Stimulated activated CD4-positive, alpha-beta T cell treated with anti-CD3 and anti-CD28 coated beads, Interleukin-1b, Interleukin-23, amount 100 ng/mL, for 1 hour (primary cell): ENCODE measurements at places on chromosomes 7 and 10.

DNA sequence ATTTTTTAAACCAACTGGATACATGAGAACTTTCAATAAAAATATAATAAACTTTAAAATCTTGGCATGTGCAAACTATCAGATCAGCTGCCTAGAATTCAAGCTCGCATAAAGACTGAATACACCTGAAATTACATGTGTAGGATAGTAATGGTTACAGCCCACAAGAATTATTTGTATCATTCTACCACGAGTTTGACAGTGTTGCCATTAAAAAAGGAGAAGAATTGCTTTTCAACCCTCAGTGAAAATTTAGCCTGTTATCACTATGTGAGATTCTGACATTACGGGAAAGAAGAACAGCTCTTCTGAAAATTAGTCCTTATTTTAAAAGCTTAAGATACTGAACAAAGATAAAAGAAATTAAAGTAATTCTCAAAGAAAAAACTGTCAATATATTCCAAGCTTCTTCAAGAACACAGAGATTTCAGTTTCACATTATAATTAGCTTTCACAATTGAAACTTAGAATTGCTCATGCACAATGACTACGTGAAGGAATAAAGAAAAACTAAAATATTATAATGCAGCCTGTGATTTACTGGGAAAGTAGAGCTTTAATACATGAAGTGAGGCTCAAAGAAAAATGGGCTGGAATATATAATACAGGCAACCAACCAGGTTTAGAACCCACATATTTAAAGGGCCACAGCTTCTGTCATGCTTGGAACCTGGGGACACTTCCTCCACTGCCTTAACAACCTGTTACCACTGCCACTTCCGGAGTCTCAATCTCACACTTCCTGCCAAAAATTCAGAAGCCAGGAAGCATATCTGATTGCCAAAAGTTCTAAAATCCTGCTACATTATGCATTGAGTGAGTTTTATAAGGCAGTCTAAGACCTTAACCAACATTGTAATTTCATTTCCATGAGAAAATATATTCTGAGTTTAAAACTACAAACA is 23.2 kb downstream of the TPK1 start:
- no peak for DNase-seq

DNA sequence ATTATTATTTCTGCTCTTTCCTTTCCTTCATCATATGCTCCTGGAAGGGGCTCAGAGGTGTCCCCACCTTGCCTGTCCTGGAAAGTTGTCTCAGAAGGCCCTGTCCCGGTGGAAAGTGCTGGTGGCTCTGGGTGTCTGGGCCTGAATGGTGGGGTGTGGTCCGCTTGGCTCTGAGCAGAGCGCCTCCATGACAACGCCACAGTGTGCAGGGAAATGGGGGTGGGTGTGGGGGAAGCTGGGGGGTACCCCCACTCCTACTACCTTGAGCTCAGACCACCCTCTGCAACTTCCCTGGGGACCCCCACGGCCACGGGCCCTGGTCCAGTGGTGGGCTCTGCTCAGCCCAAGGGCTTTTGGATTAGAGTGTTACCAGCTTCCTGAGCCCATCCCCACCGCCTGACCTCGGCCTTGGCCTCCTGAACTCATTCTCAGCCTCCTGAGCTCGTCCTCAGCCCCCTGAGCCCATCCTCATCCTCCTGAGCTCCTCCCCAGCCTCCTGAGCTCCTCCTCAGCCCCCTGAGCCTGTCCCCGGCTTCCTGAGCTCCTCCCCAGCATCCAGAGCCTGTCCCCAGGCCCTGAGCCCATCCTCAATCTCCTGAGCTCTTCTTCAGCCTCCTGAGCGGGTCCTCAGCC is 106.4 kb upstream of the FAM20C start:
- DNase-seq, result no peak

GRCh38 chr10:105351187-105351586 is 710.1 kb downstream of the SORCS3 start:
- no peak for DNase-seq

- DNase-seq, result no peak
These were observed 208.2 kb downstream of the TFEC start for GRCh38 chr7:115822380-115822779.

DNA sequence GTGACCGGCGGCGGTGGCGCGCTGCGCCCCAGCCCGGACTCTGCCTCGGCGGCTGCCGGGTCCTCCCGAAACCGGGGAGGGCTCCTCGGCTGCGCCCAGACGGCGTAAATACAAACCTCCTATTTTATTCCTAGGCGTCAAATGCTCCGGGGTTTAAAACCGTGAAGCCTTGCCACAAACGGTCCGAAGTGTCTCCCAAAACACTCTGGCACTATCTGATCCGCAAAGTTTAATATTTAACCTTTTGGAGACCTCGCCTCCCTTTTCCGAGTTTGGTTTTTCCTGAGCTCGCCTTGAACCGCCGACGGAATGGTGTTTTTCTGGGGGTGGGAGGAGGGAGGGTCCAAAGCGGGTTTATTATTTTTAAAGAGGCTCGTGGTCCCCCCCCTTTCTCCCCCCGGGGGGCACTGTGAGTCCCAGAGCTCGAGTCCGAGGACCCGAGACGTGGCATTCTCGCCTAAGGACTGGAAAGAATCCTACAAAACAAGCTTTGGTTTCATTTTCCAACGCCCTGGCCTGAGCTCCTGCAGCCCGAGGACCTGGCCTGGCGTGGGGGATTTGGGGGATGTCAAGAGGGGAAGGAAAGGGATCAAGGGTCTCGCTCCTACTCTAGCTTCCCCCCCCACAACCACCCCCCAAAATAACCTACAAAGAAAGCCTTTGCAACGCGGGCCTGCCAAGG is 1.8 kb downstream of the TNRC18 start:
- no peak for DNase-seq

- DNase-seq, result no peak
These were observed 168.4 kb upstream of the DKK1 start for GRCh38 chr10:52145636-52146035.

- DNase-seq, result no peak
These were observed 41.2 kb upstream of the VCL start for GRCh38 chr10:73956476-73957359.

GRCh38 chr7:101226721-101227120 is 8.8 kb downstream of the ZNHIT1 start:
- no peak for DNase-seq

GRCh38 chr10:69025370-69025896 is 36.8 kb downstream of the KIFBP start:
- DNase-seq, result no peak

DNA sequence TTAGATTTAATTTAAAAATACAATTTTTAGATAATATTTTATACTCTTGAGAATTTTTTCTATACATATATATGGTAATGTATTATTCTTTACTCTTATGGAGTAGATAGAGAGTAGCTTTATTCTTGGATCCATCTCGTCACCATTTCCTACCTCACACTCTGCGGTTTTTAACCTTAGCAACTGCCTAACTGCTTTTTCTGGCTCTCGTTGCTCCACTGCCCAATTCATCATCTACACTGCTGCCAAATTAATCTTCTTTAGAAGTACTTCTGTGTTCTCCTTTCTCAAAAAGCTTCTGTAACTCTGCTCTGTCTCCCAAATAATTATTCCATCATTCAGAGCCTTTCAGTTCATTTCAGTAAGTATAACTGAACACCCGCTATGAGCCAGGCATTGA is 35.3 kb downstream of the CAPZA2 start:
- no peak for DNase-seq

GRCh38 chr7:129457101-129457500 is 22.9 kb downstream of the STRIP2 start:
- no peak for DNase-seq

DNA sequence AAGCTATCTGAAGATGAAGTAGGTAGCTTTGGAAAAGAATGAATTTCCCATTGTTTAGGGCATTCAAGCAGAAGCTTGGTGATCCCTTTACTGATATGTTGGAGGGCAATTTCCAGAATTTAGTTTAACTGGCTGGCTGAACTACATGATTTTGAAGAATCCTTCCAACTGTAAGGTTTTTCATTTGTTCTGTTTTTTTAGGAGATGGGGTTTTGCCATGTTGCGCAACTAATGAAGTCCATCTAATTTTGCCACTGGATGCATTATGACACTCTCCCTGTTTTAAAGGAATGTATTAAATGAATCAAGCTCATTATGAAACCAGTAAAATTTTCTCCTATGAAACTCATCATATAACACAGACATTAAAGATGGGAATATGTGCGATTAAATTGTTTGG is 6.1 kb upstream of the DDX50 start:
- DNase-seq, result no peak

GRCh38 chr7:19113855-19114550 is 3.4 kb downstream of the TWIST1 start:
- DNase-seq, result no peak

GRCh38 chr10:46305079-46305818 is 18.5 kb downstream of the ANTXRL start:
- no peak for DNase-seq

DNA sequence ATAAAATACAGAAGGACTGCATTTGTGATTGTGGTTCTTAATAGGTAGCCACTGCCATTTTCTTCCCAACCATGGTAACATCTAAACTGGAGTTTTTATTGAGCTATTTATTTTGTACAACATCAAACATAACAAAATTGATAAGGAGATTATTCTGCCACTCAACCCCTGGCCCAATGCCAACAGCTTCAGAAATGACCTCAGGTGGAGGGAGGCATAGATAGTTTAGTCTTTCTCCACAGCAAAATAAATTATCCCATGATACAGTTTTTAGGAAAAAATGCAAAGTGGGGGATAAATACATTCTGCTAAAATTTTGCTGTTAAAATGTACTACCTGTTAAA is 57.6 kb downstream of the LRRTM3 start:
- DNase-seq, result no peak

GRCh38 chr10:97498841-97499560 is at the start of gene UBTD1:
UBTD1 (plus strand) TSS chr10:97498924; CDS start chr10:97499204, 280 bp downstream.
- DNase-seq, result no peak

GRCh38 chr7:116395141-116395791 is 104.3 kb upstream of the CAV2 start:
- DNase-seq, result no peak

- DNase-seq, result no peak
These were observed 66.3 kb upstream of the IL6 start for GRCh38 chr7:22660732-22661131.

- DNase-seq, result no peak
These were observed 42.7 kb downstream of the PRR15 start for GRCh38 chr7:29606287-29606721.

- DNase-seq, result no peak
These were observed 27.9 kb downstream of the FAM20C start for GRCh38 chr7:220151-220841.
